ENCODE measurements at places on chromosomes 1 and 21.
A peak's percentile ranks its signal among the peaks of the same experiment; 100 is the strongest.

- DNase-seq = no peak
Measured at GRCh38 chr21:42863504-42863870, 15.9 kb downstream of the WDR4 start.

- DNase-seq = peak; percentile 45
Measured at GRCh38 chr1:236534151-236534651, 10.4 kb downstream of the LGALS8 start.

GRCh38 chr1:242738702-242739645 lies 214.5 kb upstream of the PLD5 start:
- no peak for DNase-seq

DNA sequence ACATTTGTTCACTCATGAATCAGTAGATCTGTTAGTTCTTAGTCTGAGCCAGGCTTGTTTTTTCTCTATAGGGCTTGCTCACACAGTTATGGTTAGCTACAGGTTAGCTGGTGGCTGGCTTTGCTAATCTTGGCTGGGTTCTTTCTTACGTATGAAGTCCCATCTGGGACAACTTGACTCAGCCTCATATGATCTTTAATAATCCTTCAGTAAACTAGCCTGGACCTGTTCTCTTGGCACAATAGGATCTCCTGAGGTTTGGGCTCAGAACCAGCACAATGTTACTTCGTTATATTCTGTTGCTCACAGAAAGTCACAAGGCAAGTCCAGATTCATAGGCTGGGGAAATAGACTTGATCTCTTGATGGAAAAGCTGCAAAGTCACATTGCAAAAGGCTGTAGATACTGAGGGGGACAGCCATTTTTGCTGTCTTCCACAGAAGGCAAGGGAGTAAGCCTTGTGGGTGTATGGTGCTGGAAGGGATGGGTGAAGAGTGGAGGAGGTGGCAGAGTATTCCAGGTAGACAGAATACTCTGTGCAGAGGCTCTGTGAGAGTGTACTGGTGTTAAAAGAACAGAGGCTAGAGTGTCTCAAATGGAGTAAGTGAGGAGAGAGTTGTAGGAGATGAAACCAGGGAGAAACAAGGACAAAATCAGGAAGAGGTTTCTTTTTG lies 24.4 kb downstream of the EFCAB7 start:
- DNase-seq = no peak

DNA sequence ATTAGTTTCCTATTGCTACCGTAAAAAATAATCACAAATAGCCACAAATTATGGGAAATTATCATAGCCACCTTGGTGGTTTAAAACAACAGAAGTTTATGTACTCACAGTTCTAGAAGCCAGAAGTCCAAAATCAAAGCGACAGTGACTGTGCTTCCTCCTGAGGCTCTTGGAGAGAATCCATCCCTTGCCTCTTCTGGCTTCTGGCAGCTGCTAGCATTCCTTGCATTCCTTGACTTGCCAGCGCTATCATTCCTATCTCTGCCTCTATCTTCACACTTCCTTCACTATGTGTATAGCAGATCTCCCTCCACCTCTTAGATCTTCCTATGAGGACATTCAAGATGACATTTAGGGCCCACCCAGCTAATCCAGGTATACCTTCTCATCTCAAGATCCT lies 180.1 kb upstream of the USP25 start:
- DNase-seq = no peak

DNA sequence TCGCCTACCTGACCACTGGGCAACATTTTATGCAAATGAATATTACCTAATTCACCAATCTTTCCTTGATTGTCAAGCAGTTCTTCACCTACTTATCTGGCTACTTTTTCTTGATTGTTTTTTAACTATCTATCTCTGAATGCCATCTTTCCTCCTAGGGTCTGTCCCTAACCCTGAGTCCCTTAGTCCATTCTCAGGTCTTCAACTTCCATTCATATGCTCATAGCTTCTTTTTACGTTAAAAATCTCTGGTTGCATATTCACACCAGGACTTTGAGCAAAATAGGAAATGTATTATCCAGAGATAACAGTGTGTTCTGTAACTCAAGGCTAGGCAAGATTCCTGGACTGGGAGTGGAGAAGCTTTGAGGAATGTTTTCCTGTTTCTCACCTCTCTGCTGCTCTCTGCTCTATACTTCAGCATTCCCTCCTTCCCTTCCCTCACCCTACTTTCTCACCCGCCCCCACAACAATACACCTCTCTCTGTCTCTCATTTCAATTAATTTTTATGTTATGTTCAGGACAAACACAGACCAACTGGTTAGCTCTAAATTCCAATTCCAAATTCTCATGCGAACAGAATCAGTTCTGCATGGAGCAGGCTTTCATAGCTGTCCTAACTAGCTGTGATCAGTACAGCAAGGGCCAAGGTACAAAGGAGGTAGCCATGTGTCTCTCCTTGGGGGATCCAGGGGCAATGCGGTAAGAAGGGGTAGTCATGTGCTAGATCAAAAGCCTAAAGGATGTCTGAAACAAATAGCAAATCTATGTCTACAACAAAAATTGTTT lies 278.4 kb downstream of the USH2A start:
- no peak for DNase-seq

DNA sequence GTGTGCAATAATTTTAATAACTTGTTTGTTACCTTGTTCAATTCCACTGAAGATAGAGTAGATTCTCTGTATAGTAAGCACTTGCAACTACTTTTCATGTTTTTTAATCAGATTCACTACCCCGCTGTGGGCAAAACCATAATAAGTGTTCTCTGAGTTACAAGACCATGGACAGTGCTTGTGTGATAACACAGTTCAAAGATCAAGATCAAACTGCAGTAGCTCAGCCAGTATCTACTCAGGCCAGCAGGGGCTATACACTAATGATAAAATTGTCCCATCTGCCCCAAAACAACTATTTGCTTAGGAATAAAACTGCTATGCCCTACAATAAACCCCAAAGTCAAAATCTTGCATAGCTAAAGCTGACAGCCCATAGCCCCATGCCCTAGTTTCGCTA lies 129.6 kb downstream of the LRRC7 start:
- DNase-seq = no peak

GRCh38 chr1:235292790-235293189 lies 35.2 kb downstream of the ARID4B start:
- DNase-seq = no peak

- no peak for DNase-seq
Measured at GRCh38 chr1:27042670-27043069, 30.0 kb upstream of the TENT5B start.

DNA sequence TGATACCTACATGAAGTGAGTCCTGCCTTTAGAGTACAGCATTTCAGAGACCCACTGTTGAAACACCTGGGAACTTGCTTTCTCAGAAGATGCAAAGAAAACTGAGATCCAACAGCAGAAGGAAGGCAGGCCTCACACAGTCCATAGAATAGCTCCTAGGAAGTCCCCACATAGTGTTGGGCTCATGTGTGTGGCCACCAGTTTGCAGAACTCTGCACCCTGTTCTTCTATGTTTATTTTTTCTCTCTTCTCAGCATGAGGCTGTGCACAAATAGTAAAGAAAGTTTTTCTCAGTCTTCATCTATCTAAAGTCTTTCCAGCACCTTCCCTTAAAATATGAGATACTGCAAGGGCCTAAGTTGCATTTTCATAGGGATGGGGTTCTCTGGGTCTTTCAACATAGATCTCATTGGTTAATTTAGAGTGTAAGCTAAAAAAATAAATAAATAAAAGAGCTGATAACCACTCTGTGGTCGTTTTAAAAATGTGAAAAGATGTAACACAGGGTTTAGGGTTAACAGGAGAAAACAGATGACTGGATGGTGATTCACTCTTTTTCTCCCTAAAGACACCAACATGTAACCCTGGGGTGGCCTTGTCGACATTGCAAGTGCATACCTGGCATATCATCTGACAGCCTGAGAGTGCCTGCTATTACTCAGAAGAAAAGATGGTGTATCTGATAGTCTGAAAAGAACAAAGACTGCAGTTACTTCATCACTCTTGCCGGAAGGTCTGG lies 94.6 kb downstream of the ZC3H11B start:
- DNase-seq = peak; percentile 76

GRCh38 chr1:61183471-61184039 lies 101.2 kb downstream of the NFIA start:
- DNase-seq = no peak

- no peak for DNase-seq
Measured at GRCh38 chr1:224763126-224763775, 147.1 kb downstream of the CNIH3 start.

GRCh38 chr1:209580577-209580976 lies 2.9 kb upstream of the CAMK1G start:
- DNase-seq = no peak

DNA sequence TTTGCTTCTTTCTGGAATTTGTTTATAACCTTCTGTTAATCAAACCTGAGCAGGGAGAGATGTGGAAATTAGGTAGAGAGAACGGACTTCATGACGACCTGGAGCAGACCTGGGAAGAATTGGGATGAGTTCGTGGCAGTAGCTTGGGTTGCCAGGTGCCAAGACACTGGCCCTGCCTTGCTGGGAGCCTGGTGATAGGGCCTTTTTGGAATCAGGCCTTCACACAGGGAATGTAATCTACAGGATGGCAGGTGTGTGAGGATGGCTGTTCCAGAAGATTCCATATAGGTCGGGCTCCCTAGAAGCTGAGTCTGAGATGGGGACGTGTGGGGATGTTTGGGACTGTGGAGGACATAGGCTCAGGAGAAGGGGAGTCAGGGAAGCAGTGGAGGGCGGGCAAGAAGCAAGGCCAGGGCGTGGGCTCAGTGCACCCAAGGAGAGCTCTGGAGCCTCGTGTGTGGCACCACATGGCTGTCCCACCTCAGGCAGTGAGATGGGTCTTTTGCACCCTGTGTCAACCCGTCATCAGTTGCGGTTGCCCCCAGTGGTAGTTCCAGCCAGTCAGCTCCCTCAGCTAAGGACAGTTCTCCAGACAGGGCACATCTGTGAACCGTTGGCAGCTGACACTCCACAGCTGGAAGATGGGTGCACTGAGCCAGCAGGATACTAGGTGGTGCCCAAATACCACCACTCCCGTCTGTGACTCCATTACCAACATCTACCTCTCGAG lies 395.9 kb downstream of the MATN1 start:
- DNase-seq = no peak

GRCh38 chr1:157652859-157653493 lies 47.6 kb downstream of the FCRL3 start:
- no peak for DNase-seq

GRCh38 chr1:36327421-36328087 lies 4.1 kb upstream of the EVA1B start:
- DNase-seq = no peak

- DNase-seq = no peak
Measured at GRCh38 chr1:220135755-220136154, 41.8 kb downstream of the IARS2 start.

GRCh38 chr1:101300916-101301315 lies 64.1 kb downstream of the S1PR1 start:
- no peak for DNase-seq

GRCh38 chr1:153775458-153776327 lies 486 bp downstream of the SLC27A3 start:
- DNase-seq = no peak

DNA sequence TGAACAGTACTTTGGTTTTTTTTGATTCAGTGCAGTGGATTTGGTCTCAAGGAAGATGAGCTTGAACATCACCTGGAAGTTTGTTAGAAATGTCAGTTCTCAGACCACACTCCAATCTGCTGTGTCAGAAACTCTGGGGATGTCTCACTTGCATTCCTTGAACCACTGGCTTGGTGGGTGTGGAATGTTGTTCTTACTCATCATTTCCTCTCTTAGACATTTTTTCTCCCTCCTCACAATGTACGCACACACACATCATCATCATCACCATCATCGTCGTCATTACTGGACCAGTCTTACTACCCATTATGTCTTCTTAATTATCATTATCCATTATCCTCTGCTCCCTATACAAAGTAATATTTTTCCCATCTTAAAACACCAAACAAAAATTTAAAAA lies 91.9 kb upstream of the KCNK2 start:
- peak; percentile 97 for DNase-seq

DNA sequence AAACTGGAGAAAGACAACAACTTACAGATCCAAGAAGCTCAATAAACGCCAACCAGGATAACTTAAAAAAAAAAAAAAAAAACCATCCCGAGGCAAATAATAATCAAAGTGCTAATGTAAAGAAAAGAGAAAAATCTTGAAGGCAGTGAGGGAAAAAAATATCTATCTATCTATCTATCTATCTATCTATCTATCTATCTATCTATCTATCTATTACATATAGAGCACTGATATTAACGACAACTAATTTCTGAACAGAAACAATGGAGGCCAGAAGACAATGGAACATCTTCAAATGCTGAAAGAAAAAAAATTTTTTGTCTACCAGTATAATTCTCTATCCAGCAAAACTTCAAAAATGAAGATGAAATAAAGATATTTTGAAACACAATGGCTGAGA lies 18.0 kb downstream of the PACC1 start:
- DNase-seq = no peak

- DNase-seq = no peak
Measured at GRCh38 chr1:22761821-22762220, 51.2 kb downstream of the EPHB2 start.

DNA sequence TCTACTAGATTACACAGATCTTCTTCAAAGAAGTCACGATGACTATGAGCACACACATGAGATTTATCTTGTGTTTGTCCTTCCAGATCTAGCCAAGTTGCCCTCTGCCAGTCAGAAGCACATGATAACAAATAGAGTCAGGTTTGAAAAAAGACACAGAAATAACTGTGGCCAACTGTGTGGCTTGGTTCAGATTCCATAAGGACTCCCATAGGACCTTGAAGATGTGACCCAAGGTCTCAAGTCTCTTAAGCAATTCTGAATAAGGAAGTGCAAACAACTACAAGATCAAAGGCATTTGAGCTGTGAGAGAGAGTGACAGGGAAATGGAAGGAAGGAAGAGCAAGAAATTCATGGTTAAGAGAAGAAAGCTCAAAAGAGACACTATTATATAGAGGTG lies 194.0 kb downstream of the PLPP3 start:
- DNase-seq = no peak

- no peak for DNase-seq
Measured at GRCh38 chr1:26921126-26921539, 410 bp upstream of the NUDC start.

DNA sequence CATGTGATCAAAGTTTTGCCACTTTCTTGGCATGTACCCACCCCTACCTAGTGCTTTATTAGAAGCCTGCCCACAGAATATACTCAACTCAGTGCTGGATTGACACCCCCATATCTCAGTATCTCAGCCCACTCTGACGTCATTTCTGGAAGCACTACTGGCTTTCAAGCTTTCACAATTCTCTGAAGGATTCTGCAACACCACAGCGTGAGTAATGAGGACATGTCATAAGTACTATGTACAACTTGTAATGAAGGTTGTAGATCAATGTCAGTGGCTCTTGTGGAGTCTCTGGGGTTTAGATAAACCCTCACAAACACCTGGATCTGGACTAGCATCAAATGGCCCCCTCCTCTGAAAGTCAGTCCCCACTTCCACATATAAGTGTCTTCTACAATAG lies 57.2 kb downstream of the TNFSF4 start:
- DNase-seq = peak; percentile 59

- no peak for DNase-seq
Measured at GRCh38 chr1:9069326-9070100, at the start of gene SLC2A5. Gene SLC2A5, minus strand, starts transcription at chr1:9069635. Its CDS starts 99 bp downstream, at chr1:9069536.

GRCh38 chr1:203041351-203041932 lies 15.2 kb downstream of the PPFIA4 start:
- no peak for DNase-seq

GRCh38 chr1:211895126-211895759 lies 64.7 kb upstream of the LPGAT1 start:
- DNase-seq = no peak
